ENCODE measurements at places on chromosomes 11 and 22.

DNA sequence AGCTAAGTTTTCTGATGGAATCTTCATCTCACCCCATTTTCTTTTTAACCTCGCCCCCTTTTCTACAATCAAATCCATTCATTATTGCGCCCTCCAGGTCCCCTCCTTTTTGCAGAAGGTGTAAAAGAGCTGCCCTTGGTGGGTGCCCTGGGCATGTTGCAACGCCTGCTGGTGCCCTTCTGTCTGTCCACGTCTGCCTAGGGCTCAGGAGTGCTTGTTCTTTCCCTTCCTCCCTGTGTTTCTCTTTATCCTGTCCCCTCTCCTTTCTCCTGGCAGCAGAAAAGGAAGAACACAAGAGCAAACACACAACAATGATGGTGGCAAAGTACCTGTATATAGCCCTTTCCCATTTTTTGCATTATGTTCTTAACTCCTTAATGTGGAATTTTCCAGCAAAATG is 6.2 kb upstream of the TLCD5 start:
- no peak for DNase-seq

DNA sequence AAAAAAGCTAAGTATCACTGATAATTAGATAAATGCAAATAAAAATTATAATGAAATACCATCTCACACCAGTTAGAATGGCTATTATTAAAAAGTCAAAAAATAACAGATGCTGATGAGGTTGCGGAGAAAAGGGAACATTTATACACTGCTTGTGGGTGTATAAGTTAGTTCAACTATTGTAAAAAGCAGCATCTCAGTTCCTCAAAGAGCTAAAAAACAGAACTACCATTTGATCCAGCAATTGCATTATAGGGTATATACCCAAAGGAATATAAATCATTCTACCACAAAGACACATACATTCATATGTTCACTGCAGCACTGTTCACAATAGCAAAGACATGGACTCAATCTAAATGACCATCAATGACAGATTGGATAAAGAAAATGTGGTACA is 120.3 kb upstream of the ZBED5 start:
- DNase-seq, result no peak

- no peak for DNase-seq
Measured at GRCh38 chr11:27444801-27445215, 27.8 kb downstream of the LGR4 start.

DNA sequence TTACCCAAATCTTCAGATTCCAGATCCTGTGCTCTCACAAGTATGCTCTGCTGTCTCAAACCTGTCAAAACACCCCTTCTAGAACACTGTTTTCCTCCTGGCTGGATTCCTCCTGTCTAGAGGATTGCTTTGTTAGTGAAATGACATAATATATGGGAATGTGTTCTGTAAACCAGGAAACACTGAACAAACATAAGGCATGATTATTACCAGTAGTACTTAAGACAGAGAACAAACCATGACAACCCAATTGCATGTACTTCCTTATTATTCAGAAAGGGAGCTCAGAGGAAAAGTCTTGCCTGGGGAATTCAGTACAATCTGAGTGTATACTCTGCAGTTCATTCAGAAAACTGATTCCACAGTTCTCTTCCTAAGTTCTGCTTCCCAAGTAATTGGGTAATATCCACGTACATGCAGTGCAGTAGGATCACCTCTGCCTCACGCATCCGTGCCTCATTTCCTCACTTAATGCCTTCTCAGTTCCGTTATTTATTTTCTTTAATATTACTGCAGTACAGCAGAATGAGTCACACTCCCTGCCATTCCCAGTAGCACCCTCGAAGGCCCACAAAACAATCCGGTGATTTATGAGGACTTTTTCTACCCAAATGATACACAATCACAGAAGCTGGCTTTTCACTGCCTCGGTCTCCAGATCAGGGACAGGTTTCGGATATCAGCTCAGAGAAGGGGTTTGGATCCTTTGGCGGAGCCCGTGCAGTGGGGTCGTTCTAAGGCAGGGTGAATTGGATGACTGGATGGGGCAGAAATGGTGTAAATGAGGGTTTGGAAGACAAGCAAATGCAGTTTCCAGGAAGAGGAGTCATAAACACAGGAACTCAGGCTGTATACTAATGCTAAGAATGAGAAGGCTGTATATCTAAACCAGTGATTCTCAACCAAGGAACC is 896.9 kb downstream of the KCNA4 start:
- no peak for DNase-seq

- no peak for DNase-seq
Measured at GRCh38 chr11:17574141-17575091, 27.4 kb downstream of the OTOG start.

DNA sequence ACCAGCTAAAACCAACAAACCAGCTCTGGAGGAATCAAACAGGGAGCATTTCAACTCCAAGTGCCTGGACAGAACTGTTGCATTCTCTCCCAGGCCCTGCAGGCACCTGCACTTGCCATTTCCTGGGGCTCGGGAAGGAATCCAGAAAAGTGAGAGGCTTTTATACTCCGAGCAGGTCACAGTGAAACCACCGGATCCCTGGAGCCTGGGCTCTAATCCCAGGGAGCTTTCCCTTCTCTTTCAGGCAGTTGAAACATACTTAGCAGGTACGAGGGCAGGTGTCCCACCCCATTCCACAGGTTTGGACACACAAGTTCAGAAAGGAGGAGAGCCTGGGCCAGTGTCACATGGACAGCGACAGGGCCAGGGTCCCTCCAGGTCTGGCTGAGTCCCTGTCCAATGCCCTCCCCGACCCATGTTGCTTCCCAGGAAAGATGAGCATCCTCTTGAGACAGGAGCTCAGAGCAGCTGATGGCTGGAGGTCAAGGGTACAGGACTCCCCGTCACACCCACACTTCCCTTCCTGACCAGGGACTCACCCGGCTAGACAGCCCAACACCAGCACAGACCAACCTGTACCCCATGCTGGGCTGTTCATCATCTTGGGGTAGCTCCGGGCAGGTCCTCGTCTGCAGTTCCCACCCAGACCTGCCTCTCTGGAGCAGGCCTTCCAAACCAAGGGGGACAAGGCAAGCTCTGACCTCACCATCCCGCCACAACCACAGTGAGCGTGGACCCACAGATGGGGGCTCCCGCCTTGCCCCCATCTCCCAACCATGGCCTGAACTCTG is 49.9 kb upstream of the CD5 start:
- DNase-seq, result no peak

- no peak for DNase-seq
Measured at GRCh38 chr11:3092603-3093141, 35.4 kb upstream of the CARS1 start.

GRCh38 chr11:116773203-116774097 is 663 bp upstream of the BUD13 start:
- DNase-seq, result no peak

- DNase-seq, result no peak
Measured at GRCh38 chr11:72577271-72577721, 96.9 kb downstream of the PDE2A start.

- DNase-seq, result no peak
Measured at GRCh38 chr22:36942556-36942955, 29.1 kb downstream of the CSF2RB start.

GRCh38 chr11:133823614-133824013 is 21.7 kb downstream of the SPATA19 start:
- no peak for DNase-seq

DNA sequence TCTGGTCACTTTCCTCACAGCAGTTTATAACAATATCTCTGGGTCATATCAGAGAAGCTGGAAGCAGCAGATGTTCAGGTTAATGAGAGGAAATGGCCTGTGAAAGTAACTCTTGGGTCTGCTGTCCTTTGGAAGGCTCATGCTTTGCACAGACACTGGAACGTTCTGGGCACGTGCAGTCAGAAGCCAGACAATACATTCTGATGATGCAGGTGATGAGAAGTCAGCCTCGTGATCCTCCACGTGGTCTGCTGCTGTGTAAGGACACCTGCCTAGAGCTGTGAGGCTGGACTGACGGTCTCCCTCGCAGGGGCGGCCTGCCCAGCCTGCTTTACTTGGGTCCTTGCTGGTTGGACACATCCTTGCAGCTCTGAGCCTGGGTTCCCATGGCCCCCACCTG is 18.8 kb upstream of the ADORA2A start:
- DNase-seq, result no peak

GRCh38 chr11:86196913-86197312 is 47.6 kb upstream of the EED start:
- DNase-seq, result no peak

GRCh38 chr11:33847251-33847650 is 44.6 kb downstream of the LMO2 start:
- no peak for DNase-seq

DNA sequence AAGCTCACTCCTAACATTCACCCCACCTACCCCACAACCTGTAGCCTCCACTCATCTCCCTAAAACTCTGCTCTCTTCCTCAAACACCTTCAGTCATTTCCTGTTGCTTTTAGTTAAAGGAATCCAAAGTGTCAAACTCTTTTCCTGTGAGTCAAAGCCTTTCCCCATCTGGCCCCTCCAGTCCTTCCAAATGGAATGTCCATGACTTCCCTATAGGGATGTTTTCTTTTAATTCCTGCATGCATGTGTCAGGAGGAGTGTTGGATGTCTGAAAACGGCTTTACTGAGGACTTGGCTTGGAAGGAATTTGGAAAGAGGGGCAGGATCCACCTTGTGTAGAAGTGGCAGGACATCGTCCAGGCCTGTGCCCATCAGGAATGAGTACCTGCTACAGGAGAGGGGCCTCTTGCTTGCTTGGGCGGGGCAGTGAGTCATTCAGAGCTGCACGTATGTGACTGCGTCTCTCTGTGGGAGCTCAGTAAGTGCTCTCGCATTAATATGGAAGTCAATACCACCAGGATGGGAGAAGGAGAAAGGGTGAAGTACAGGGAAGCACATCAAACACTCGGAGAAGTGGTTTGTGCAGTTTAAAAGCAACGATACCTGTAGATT is 491.9 kb downstream of the OPCML start:
- no peak for DNase-seq

DNA sequence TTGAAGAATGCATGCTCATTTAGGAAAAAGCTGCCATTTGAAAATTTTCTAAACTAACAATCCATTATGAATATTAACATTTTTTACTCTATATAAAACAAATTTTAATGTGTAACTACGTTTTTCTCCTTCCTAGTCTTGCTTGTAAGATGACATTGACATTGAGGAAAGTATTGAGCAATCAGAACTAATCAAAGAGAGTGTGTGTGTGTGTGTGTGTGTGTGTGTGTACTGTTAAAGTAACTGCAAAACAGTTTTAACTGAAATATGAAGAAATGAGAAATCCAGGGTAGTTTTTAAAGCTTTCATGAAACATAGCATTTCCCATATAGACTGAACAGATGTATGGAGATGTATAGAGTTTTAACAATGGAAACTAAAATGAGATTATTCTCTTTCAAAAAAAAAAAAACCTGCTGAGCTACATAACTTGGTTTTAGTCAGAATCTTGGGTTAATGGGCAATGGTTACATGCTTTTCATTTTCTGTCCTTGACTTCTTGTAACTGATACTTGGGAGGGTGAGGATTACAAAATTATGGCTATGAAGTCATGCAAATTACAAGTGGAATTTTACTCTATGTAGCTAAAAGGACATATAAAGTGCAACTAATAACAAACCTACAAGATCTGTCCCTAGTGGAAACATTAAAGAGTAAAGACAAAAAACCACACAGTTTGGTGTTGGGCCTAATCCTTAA is 2.0 kb downstream of the PDGFD start:
- DNase-seq, result no peak

- no peak for DNase-seq
Measured at GRCh38 chr11:1890856-1891830, 552 bp downstream of the PRR33 start.

Data from stimulated activated CD4-positive, alpha-beta T cell treated with anti-CD3 and anti-CD28 coated beads, Interleukin-15, amount 100 ng/mL, for 48 hours (primary cell).